ENCODE measurements at places on chromosomes 7 and 10.

DNA sequence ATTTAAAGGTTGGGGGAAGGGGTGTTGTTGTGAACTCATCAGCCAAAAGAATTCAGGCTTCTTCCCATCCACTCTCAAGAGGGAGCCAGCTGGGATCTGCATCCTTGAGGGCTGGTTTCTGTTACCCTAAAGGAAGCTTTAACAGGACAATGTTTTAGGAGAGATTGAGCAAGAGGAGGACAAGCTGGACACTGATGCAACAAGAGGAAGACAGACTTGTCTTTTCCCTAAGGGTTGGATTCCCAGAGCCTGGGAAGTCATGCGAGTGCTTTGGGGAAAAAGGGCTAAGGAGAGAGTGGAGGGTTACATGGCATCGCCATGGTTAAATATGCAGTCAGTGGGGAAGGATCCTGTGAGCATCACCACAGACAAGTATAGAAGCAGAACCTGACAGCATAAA is 47.6 kb upstream of the PDE1C start:
- no peak for DNase-seq

- peak; percentile 51 for DNase-seq
Measured at GRCh38 chr7:142854372-142855113, at the start of gene EPHB6. TSS of gene EPHB6 (plus strand) at chr7:142855076. CDS start at chr7:142863228, 8,152 bp downstream.

DNA sequence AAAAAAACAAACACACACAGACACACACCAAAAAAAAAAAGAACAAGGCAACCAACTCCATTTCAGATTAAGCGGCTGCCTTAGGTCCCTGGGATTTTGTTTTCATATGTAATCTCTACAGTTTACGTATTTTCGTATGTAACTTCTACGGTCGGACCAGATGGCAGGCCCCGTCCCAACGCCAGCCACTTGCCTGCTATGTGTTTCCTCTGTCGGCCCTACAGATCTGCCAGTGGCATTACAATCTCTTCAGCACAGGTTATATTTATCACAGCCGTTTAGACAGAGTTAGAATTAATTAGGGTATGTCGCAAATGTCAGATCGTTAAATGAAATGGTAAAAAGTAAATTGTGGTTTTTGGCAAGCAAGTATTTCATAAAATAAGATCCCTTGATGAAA is 99.3 kb downstream of the DNAJB6 start:
- no peak for DNase-seq

GRCh38 chr7:610531-611280 is 91.1 kb upstream of the PDGFA start:
- DNase-seq = no peak

GRCh38 chr10:124703778-124704427 is 40.3 kb downstream of the FAM53B start:
- no peak for DNase-seq

DNA sequence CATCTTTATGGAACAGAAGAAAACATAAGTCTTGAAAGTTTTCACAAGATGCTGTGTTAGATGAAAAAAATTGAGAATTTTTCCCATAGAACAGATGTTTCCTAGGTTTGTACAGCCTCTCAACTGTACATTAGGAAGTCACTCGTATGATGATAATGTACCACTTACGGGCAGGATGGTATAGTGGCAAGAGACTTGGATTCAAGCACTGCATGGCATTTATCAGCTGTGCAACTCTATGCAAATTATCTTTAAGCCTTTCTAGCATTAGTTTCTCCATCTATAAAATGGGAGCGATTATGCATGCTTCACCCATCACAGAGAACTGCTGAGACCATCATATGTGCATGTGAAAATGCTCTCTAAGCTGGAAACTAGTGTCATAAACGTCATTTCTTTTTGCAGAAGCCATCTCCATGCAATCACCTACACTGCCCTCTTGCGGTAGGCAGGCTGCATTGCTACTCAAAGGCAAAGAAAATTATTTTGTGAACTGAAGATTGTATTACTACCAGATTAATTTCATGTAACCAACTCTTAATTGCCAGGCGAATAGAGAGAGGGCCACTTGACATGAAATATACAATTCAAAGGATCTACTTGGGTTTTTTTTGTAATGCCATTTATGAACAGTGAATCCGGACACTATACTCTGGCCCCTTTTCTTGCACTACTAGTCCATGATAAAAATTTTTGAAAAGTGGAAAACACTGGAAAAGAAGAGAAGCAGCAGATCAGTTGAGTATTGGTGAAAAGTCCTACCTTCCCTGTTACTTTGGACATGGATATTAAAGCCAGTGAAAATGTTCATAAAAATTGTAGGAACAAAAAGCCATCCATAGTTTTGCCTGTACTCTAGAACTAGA is 102.3 kb downstream of the JAZF1 start:
- DNase-seq = peak; percentile 39

DNA sequence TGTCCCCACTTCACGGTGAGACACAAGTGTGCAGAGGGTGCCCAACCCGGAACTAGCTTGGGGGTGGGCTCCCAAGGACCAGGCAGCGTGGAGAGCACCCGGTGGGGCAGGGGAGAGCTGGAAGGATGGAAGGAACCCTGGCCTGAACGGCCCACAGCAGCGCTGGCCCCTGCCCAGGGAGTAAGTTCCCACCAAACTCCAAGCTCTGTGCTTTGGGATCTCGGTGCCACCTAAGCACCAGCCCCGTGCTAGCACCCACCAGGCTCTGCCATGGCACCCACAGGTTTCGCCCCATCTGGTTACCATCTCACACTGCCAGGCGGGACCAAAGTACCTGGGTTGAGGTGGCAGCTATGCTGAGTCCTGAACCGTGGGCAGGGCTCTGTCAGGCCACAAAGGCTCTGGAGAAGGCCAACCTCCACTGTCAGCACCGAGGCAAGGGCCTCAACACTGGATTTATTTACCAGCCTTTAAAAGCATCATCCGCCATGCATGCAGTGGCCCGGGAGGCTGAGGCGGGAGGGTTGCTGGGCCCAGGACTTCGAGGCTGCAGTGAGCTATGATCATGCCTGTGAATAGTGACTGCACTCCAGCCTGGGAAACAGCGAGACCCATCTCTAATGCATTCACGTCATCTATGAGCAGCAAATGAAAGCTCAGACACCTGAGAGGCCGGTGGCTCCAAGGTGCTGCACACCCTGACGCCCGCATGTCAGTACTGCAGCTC is 16.0 kb downstream of the GPER1 start:
- no peak for DNase-seq

- no peak for DNase-seq
Measured at GRCh38 chr10:69123306-69123746, 652 bp upstream of the VPS26A start.

DNA sequence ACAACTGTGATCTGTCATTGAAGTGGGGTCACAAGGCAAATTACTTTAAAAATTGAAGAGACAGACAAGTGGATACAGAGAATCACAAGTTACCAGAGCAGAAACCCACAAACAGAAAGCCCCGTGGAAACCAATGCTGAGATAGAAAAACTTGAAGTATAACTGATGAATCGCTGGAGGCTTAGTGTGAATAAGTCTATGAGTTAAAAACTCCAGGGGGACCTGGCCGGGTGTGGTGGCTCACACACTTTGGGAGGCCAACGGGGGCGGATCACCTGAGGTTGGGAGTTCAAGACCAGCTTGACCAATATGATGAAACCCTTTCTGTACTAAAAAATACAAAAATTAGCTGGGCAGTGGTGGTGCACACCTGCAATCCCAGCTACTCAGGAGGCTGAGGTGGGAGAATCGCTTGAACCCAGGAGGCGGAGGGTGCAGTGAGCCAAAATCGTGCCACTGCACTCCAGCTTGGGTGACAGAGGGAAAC is 69.7 kb upstream of the ZNRF2 start:
- DNase-seq = no peak

GRCh38 chr7:139915864-139916716 is 87.0 kb downstream of the TBXAS1 start:
- peak; percentile 18 for DNase-seq

DNA sequence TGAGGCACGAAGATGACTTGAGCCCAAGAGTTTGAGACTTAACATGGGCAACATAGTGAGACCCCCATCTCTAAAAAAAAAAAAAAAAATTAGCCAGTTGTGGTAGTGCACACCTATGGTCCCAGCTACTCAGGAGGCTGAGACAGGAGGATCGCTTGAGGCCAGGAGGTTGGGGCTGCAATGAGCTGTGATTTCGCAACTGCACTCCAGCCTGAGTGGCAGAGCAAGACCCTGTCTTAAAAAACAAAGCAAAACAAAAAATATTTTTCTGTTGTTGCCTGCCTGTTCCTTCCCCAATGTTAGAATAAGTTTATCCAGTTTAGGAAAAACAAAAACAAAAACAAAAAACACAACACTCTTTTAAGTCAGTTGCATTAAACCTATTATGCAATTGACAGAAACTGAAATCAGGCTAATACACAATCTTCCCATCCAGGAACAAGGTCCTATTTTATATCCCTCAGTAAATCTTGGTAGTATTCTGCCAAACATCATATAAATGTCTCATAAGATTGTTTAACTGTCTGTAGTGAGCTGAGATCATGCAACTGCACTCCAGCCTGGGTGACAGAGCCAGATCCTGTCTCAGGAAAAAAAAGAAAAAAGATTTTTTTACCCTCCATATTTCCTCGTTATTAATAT is 4.9 kb downstream of the PILRA start:
- no peak for DNase-seq

- no peak for DNase-seq
Measured at GRCh38 chr7:20417260-20417659, 86.6 kb downstream of the ITGB8 start.

DNA sequence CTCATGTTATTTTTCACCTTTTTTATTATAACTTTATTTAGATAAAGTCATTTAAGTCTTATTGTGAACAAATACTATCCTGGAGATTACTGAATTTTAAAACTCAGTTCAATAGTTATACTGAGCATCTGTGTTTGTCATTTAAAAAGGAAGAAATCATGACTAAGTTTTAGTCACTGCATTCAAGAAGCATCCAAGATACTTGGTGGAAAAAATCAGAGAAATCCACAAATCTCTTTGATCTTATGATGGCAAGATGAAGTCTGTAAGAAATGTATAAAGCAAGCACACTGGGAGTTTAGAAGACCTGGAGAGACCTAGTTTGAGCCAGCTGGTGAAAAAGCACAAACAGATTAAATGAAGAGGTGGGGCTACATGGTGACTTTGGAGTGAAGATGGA is 529.8 kb upstream of the IGFBP3 start:
- no peak for DNase-seq

- DNase-seq = no peak
Measured at GRCh38 chr7:126501617-126502016, 751.1 kb downstream of the GRM8 start.

GRCh38 chr7:9645756-9646155 is 1212.3 kb downstream of the NXPH1 start:
- no peak for DNase-seq

DNA sequence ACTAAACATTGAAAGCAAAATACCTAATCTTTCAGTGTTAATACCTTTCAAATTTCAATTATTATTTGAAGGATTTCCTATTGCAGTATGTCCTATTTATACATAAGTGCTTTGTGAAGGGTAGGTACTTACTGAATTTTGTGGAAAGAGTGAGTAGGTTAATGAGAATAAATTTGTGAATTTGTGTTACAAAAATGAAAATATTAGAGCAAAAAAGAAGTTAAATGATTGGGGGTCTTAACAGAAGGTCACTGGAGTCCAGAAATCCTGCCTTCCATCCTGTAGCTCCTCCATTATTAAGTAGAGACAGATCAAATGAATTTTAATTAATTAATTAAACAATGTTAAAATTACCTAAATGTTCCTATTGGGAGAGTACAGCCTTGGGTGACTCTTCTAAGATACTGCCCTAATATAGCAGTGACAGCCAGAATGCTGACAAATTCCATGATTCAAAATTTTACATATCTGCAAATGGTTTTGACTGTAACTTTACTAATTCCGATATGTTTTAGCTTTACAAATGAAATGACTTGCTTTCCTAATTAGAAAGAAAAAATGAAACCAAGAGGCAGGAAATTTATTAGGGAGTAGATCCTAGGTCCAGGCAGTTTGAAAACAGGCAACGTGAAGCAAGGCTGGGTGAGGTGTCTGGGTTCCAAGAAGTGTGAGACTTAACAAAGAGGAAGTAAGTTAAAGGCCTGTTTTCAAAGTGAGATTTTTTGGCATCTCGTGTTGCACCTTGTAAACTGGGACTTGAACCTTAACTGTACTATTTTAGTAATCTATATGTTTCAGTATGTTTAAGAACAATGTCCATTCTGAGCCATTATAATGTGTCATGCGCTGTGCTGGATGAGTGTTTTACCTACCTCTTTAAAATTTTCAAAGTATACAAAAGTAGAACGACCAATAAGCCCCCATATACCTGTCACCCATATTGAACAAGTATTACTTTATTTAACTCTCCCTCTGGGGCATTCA is 1.5 kb downstream of the PIK3CG start:
- DNase-seq = no peak

- DNase-seq = no peak
Measured at GRCh38 chr10:91313796-91314485, 93.5 kb downstream of the PCGF5 start.

DNA sequence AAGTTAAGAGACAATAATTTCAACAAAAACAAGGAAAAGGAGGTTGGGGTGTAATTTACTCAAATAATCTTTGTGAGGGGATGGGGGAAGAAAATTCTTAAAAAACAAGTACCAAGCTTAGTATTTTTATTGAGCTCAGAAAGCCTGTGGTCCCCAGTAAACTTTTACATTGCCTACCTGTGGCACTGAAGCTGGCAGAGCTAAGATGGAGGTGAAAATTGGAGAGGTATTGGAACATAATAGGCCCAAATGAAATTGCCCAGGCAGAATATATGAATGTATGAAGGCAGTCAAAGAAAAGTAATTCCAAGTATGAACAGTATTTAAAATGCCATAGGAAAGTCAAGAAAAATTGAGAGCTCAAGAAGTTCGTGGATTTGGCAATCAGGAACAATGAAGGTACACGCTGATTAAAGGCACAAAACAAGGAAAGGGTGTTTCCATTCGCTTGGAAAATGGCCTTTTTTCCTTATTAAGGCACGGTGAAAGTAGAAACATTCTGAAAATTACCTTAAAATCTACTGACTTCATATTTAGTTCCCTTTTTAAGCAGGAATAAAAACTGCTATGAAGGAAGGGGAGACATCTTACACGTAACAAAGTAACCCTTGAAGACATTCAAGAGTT is 3.4 kb upstream of the KMT2E start:
- DNase-seq = no peak

- no peak for DNase-seq
Measured at GRCh38 chr10:127345231-127345965, 149.0 kb upstream of the INSYN2A start.

DNA sequence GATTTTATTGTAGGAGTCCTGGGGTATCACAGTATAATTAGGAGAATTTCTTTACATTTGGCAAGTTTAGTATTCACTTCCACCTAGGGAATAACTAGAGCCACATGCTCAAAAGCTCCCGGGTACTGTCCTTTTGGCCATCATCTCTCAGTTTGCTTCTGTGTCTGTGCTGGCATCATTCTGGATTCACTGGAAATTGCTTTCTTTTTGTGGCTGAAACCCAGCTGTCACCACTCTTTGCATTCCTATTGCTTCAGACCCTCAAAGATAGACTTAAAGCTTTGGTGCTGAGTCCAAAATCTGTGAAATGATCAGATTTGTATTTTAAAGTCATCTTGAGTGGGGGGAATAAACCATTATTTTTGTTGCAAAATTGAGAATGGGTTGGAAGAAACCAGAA is 8.9 kb downstream of the SDK1 start:
- DNase-seq = no peak

- DNase-seq = no peak
Measured at GRCh38 chr10:94315975-94316464, 46.7 kb downstream of the NOC3L start.

GRCh38 chr7:70525991-70526390 is 606.0 kb upstream of the GALNT17 start:
- no peak for DNase-seq

- no peak for DNase-seq
Measured at GRCh38 chr7:30133736-30134610, 813 bp upstream of the MTURN start.

Measured in activated CD4-positive, alpha-beta T cell treated with anti-CD3 and anti-CD28 coated beads, Interleukin-2, amount 50 U/mL, for 1 hour (primary cell).